Activated T-helper 1 cell treated with Interleukin-2 at 50 U/mL for 16 hours (primary cell): ENCODE measurements at places on chromosomes 4 and X.

DNA sequence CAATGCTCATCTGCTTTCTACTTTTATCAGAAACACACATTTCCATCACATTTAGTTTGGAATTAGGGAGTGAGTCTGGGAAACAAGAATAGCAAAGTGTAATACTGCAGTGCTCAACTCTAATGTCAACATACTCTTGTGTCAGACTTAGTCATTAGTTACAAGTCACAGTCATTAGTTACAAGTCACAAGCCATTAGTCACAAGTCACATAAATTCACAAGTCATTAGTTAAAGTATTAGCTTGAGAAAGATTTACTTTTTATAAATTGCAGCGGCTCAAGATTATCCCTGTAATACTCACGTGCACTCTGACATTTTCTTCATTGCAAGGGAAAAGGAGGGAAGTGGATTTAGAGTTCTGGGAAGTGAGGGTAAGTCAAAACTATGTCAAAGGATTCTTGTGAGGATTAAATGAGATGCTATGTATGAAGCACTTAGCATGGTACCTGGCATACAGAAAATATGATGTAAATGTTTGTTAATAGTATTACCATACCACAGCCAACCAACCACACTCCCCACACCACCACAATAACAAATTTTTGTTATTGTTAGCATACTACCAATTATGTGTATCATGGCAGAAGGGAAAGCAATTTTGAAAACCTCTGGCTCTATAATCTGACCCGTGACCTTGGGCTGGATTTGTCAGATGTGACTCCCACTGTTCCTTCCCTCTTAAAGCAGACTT, 116.6 kb downstream of the ARHGAP24 start:
- DNase-seq = no peak

DNA sequence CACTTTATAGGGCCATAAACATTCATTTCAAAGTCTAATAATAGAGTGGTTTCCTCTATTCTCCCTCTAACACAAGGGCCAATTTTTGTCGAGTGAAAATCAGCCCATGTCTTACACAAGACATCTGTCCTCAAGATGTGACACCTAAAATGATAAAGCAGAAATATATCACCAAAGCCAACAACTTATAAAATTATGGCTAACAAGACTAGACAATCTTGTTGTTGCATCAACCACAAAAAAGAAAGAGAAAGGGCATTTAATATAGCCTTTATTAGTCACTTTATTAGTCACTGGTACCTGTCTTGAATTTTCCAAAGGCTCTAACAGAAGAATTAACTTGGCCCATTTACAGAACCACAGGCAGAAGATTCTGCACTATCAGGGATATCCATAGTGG, 161.6 kb downstream of the SMIM20 start:
- DNase-seq = no peak

DNA sequence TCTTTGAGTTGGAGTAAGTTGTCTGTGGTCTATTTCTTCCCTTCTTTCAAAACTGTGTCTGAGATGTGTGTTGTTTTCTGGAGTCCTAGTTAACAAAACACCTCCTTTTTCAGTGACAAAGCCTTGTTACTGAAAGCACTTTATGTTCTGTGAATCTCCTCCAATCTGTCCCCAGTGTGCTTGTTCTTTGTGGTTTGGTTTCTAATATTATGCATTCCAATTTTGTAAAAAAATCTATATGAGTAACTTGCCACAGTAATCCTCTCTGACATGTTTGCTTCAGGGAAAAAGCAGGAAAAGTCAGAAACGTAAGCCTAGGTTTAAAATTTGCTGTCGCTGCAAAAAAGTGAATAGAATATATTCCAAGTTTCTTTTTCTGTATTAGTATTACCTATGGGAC, 12.4 kb downstream of the PRRG1 start:
- DNase-seq = no peak

DNA sequence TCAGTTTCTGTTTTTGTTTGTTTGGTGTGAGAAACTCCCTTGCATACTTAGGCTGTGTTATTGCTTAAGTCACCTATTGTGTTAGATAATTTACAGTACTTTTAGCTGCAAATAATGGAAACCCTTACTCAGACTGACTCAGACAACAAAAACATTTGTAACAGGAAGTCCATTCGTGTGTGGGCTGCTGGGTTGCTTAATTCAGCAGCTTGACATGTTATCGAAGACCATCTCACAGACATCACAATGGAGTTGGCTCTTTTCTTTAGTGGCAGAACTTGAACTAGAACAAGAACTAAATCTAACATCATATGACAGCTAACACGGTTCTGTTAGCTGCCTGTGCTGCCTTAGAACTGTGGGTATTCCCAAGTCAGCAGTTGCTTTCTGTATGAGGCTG, 9.9 kb upstream of the GABRE start:
- DNase-seq = no peak

DNA sequence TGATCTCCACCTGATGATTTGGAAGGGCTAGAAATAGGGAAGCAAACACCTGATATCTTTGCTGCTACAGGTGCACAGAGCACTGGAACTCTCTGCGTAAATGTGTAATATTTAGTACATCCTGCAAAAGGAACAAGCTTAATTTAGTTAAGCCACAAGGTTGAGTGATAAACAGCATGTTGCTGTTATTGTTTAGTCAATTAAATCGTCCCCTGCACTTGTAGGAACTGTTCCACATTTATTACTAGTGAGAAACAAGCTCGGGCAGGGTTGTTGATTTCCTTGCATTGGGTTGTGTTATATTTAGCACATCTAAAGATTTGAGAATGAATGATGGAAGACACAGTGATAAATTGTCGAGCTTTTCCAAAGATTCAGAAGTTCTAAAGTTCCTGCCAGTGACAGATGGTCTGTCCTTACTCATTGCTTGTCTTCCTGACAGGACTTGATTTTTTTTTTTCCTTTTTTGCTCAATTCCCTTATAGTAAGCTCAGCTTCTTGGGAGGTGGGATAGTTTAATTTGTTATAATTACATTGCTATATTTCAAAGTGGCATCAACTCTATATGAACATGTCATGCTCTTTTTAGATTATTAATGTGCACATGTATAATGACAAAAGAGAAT, 627.0 kb upstream of the ATOH1 start:
- no peak for DNase-seq

GRCh38 chr4:1365271-1366178, 18.5 kb downstream of the UVSSA start:
- DNase-seq = no peak

DNA sequence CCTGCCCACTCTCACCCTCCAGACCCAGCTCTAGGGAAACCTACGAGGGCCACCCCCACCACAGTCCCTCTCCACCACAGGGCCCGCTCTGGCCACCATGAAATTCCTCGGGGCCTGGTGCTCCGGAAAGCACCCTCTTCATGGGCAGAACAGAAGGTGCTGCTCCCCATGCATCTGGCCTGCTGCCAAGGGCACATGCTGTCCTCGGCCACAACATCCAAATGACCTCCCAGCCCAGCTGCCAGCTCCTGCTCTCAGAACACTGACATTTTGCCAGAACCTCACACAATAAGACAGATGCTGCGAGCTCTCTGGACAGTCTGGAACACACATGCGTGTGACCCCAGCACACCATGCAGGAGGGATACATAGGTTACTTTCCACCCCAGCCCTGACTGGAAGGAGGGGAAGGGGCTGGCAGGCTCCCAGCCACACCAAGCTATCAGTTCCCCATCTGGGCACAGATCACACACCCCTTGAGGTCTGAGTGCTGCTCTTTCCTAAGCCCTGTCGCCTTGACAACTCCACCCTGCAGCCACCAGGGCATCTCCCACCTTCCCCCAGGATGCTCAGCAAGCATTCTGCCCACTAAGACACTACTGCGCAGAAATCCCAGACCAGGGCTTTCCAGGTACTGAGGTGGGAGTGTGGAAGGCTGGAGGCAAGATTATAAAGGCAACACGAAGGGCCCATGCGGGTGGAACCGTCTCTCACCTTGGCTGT, 5.8 kb downstream of the CCNQ start:
- DNase-seq = no peak

DNA sequence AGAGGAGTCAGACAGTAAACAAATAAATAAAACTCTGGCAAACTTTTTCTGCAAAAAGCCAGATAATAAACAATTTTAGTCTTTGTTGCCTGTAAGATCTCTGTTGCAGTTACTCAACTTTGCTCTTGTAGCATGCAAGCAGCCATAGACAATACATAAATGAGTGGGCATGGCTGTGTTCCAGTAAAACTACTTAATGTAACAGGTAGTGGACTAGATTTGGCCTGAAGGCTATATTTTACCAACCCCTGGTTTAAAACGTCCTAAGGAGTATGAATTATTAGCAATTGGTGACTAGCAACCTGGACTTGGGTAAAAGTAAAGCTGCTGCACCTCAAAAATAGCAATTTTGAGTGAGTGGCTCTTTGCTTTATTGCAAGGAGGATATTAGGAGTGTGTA, 30.9 kb downstream of the SLAIN2 start:
- DNase-seq = no peak
